Neural progenitor cell (in vitro differentiated cells): ENCODE measurements at places on chromosomes 1 and 21.

DNA sequence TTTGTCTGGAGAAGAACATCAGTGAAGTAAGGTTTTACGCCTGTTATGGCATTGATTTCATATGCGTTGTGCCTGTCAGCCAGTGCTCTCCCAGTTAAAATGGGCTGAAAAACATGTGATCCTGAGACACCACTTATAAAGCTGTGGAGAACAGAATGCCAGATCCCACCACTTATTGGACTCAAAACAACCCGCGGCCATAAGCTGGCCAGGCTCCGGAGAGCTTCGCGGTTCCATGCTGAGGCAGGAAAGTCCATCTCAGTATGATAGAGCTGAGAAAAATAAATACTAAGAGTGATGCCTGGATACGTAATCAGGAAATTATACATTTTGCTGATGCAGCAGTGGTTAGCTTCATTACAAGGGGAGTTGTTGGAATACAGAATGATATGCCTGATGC lies 5.1 kb downstream of the APOBEC4 start:
- no peak overlapping the region for H3K4me3 ChIP-seq
- no peak for DNase-seq
- H3K27me3 ChIP-seq, result no peaks in the 10 kb centered on the region
- no peak overlapping the region for H3K27ac ChIP-seq
- H3K4me1 ChIP-seq, result no peaks in the 10 kb centered on the region

DNA sequence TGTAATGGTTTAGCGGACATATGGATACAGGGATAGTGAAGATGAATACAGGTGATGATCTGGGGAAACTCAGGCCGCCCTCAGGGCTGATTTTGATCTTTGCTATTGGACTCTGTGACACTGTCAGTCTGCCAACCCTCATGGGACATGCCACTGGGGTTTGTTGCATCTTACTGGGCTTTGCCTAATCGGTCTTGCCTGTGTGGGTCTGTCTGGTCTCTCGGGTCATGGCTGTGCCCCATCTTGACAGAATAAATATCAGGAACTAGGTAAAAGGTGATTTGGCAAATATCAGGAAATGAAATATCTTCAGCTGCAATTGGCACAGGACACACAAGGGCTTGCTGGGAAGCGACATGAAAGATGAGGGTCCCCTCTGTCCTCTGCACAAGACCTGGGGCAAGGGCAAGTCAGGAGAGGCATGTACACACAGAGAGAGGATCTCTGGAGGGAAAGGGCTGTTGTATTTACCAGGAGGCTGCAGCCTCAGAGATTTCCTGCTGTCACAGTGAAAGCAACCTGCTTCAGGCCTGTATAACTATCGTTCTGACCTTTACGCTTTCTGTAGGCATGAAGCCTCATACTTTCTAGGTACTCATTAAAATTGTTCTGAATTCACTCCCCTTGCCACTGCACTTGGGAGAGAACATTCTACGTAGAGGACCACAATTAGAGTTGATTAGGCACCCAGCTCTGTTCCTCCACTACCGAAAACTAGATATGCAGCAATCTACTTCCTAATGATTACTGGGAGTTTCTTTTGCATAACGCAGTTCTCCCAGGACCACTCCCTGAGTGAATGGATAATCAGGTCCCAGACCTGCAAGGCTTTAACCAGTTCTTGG lies 52.0 kb upstream of the GADD45A start:
- H3K27me3 ChIP-seq, result no peaks in the 10 kb centered on the region
- DNase-seq, result no peak
- no peaks in the 10 kb centered on the region for H3K36me3 ChIP-seq
- no peaks in the 10 kb centered on the region for H3K4me1 ChIP-seq

DNA sequence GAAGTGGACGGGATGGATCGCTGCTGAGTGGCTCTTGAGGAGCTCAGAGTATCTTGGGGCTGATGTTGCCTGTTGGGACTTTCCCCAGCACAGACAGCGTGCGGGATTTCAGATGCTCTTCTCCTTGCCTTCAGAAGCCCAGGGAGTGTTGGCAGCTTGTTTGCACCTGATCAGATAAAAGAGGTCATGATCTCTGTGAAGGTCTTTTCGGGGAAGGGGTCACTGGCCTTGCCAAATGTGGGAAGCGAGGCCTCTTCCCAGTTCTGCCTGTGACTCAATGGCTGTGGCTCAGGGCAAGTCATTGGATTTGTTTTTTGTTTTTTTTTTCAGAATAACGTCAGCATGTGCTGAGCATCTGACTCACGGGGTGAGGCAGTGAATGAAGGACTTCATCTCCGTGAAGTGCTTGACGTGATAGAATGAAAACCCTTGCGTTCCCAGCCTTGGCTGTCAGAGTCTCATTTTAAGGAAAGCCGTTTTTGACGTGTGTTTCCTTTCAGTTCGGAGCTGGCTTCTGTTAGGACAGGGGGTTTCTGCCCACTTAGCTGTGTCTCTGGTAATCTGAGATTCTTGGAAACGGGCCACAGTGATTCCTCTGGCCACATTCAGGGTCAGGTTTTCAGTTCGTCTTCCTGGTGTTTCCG lies 46.7 kb downstream of the GALNT2 start:
- H3K4me1 ChIP-seq, result peaks cover 40% of the 10 kb centered on the region
- no peak overlapping the region for H3K4me3 ChIP-seq
- no peaks in the 10 kb centered on the region for H3K27me3 ChIP-seq

DNA sequence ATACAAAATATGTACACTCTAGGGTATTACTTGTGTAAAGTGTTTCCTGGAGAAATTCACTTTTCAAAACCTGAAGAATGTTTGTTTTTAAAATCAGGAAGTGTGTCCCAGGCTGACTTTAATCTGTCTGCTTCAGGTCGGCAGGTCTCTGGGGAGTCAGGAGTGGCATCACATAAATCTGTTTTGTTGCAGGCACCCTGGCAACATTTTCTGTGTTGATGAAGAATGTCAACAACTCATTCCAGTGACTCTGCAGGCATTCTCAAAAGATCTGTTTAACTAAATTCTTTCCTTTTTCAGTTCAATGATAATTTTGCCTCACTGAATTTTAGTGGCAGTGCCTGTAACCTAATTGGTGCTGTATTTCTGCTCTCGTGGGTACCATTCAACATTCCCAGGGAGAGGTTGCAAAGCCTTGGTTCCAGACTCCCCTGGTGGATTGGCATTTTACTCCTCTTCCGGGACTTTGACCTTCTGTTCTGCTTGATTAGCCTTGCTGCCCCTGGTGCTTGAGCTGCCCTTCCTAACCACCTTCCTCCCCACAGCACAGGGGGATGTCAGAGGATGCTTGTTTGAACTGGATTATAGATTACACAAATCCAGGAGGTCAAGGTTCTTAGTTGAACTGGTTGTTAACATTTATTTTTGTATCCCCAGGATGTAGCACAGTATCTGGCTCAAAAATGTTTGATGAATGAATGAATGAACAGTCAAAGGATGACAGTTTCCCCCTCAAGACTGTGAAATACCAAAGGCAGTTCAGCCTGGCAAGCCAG lies 55.4 kb upstream of the LPGAT1 start:
- H3K36me3 ChIP-seq, result no peaks in the 10 kb centered on the region
- no peak for DNase-seq
- H3K4me3 ChIP-seq, result no peak overlapping the region
- H3K27ac ChIP-seq, result no peak overlapping the region
- no peaks in the 10 kb centered on the region for H3K4me1 ChIP-seq
- H3K27me3 ChIP-seq, result no peaks in the 10 kb centered on the region

GRCh38 chr21:44421901-44422840 lies 33.1 kb upstream of the LRRC3 start:
- DNase-seq, result no peak
- no peaks in the 10 kb centered on the region for H3K4me1 ChIP-seq
- H3K27me3 ChIP-seq, result no peaks in the 10 kb centered on the region
- no peaks in the 10 kb centered on the region for H3K36me3 ChIP-seq
- no peak overlapping the region for H3K4me3 ChIP-seq

- no peak for DNase-seq
- peaks cover 6% of the 10 kb centered on the region for H3K4me1 ChIP-seq
- H3K36me3 ChIP-seq, result no peaks in the 10 kb centered on the region
Observed at GRCh38 chr21:44413566-44414290, 41.6 kb upstream of the LRRC3 start.

- H3K4me1 ChIP-seq, result no peaks in the 10 kb centered on the region
- H3K36me3 ChIP-seq, result no peaks in the 10 kb centered on the region
- no peaks in the 10 kb centered on the region for H3K27me3 ChIP-seq
- H3K4me3 ChIP-seq, result no peak overlapping the region
- H3K27ac ChIP-seq, result no peak overlapping the region
Observed at GRCh38 chr21:36030581-36031189, 29.6 kb downstream of the SETD4 start.

GRCh38 chr1:112172294-112172882 lies 182.9 kb upstream of the KCND3 start:
- no peak overlapping the region for H3K27ac ChIP-seq
- no peaks in the 10 kb centered on the region for H3K36me3 ChIP-seq
- peak; percentile 90 for DNase-seq
- H3K4me1 ChIP-seq, result no peaks in the 10 kb centered on the region
- no peak overlapping the region for H3K4me3 ChIP-seq
- H3K27me3 ChIP-seq, result peaks cover 14% of the 10 kb centered on the region

DNA sequence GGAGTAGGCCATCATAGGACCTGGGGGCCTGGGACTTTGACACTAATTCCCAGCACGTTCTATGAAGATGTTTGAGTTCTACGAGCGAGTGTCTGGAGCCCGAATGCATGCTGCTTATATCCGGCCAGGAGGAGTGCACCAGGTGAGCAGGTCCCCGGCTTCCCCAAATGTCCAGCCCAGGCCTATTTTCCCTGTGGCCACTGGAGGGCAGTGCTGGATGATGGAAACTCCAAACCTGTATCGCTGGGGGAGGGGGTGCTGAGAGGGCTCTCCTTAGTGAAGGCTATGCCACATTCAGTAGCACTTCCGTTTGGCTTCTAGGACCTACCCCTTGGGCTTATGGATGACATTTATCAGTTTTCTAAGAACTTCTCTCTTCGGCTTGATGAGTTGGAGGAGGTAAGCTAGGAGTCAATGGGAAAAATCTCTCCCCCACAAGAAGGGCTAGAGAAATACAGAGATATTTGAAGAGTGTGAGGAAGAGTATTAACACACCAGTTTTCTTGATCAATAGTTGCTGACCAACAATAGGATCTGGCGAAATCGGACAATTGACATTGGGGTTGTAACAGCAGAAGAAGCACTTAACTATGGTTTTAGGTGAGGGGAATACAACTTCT lies 5.2 kb upstream of the FCER1G start:
- no peak overlapping the region for H3K4me3 ChIP-seq
- peak; percentile 90 for DNase-seq
- peaks cover 13% of the 10 kb centered on the region for H3K36me3 ChIP-seq
- H3K27ac ChIP-seq, result no peak overlapping the region
- no peaks in the 10 kb centered on the region for H3K27me3 ChIP-seq
- H3K4me1 ChIP-seq, result no peaks in the 10 kb centered on the region

GRCh38 chr21:35163411-35163810 lies 114.3 kb upstream of the RUNX1 start:
- H3K4me3 ChIP-seq, result no peak overlapping the region
- H3K36me3 ChIP-seq, result no peaks in the 10 kb centered on the region
- H3K4me1 ChIP-seq, result no peaks in the 10 kb centered on the region

GRCh38 chr1:180156201-180156600 lies 1.5 kb downstream of the QSOX1 start:
- DNase-seq, result no peak
- H3K36me3 ChIP-seq, result no peaks in the 10 kb centered on the region
- no peak overlapping the region for H3K4me3 ChIP-seq
- no peak overlapping the region for H3K27ac ChIP-seq

GRCh38 chr1:181318022-181318857 lies 165.1 kb upstream of the CACNA1E start:
- H3K36me3 ChIP-seq, result no peaks in the 10 kb centered on the region
- H3K4me3 ChIP-seq, result peak overlapping the region; percentile 46
- H3K27ac ChIP-seq, result no peak overlapping the region
- H3K4me1 ChIP-seq, result peaks cover 27% of the 10 kb centered on the region
- DNase-seq, result peak; percentile 79
- peaks cover 85% of the 10 kb centered on the region for H3K27me3 ChIP-seq

DNA sequence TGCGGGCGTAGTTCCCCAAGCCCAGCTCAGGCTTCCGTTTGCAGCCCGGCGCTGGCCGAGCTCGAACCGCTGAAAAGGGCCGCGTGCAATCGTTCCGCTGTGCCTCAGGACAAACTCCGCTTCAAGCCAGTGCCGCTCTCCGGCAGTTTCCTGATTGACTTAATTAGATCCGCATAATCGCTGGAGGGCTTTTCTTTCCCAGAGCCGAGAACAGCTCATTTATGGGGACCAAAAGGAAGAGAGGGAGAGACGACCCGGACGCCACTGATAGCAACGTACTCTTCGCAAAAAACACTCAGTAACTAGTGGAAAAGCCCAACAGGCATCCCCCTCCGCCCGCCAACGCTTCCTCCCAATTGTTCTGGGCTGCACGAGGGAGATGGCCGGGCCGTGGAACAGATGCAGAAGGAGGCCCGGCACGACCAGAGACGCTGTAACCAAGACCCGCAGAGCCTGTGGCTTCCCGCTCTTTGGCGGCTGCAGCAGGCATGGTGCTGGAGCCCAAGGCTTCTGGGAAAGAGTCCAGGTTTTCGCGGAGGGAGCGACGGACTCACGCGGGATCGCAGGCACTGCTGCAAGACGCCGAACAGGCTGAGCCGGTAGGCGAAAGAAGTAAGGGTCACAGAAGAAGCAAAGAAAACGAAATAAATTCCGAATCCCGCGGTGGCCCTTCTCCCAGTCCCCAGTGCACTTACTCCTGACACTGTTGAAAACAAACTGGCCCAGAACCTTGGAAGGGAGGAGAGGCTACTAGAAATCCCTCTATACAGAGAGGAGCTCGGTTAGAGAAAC lies 3.6 kb upstream of the FOXD2 start:
- H3K36me3 ChIP-seq, result no peaks in the 10 kb centered on the region
- peak; percentile 73 for DNase-seq
- peaks cover 100% of the 10 kb centered on the region for H3K27me3 ChIP-seq
- H3K4me3 ChIP-seq, result peak overlapping the region; percentile 43

- DNase-seq, result peak; percentile 27
- H3K27me3 ChIP-seq, result no peaks in the 10 kb centered on the region
- peaks cover 34% of the 10 kb centered on the region for H3K4me1 ChIP-seq
- no peaks in the 10 kb centered on the region for H3K36me3 ChIP-seq
- H3K27ac ChIP-seq, result peak overlapping the region; percentile 20
- no peak overlapping the region for H3K4me3 ChIP-seq
Observed at GRCh38 chr21:36250423-36251075, 69.4 kb upstream of the MORC3 start.

- DNase-seq, result no peak
- peaks cover 4% of the 10 kb centered on the region for H3K4me1 ChIP-seq
- H3K27me3 ChIP-seq, result no peaks in the 10 kb centered on the region
- no peaks in the 10 kb centered on the region for H3K36me3 ChIP-seq
- no peak overlapping the region for H3K4me3 ChIP-seq
Observed at GRCh38 chr1:219813294-219813693, 115.1 kb downstream of the SLC30A10 start.

- H3K36me3 ChIP-seq, result peaks cover 4% of the 10 kb centered on the region
- H3K27me3 ChIP-seq, result no peaks in the 10 kb centered on the region
- H3K4me3 ChIP-seq, result no peak overlapping the region
- no peak overlapping the region for H3K27ac ChIP-seq
- DNase-seq, result no peak
Observed at GRCh38 chr21:20004367-20004766, 993.8 kb upstream of the NCAM2 start.
